Activated CD4-positive, alpha-beta memory T cell treated with anti-CD3 and anti-CD28 coated beads for 36 hours (primary cell): ENCODE measurements at places on chromosomes 16 and 17.

GRCh38 chr17:20218272-20218671 lies 209.1 kb downstream of the SPECC1 start:
- DNase-seq: no peak

GRCh38 chr16:8851761-8852403 lies 16.9 kb downstream of the CARHSP1 start:
- DNase-seq: no peak

DNA sequence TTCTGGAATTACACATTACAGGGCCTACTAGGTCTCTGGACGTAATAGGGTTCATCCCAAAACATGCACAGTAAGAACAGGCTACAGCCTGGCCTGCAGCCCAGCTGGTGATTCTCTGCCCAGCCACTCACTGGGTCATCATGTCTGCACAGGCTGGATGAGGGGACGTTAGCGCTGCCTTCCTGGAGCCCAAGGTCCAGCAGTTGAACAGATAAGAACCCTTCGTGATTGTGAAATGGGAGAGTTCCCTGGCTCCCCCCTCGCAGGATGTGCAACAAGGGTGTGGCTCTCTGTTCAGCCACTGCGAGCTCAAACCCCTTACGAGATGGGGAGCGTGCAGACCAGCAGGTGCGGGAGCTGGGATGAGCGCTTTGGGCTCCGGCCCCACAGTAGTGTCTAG lies 200.0 kb upstream of the CDH5 start:
- no peak for DNase-seq

GRCh38 chr17:46868689-46869187 lies 17.4 kb downstream of the WNT9B start:
- DNase-seq: no peak

- DNase-seq: no peak
Measured at GRCh38 chr17:79941088-79942010, 94.3 kb downstream of the TBC1D16 start.
